ENCODE measurements at places on chromosomes 6 and 20.

GRCh38 chr6:17968876-17969275 lies 18.6 kb downstream of the KIF13A start:
- no peak for DNase-seq

- DNase-seq: no peak
These were observed 112.2 kb upstream of the PREP start for GRCh38 chr6:105515054-105515453.

DNA sequence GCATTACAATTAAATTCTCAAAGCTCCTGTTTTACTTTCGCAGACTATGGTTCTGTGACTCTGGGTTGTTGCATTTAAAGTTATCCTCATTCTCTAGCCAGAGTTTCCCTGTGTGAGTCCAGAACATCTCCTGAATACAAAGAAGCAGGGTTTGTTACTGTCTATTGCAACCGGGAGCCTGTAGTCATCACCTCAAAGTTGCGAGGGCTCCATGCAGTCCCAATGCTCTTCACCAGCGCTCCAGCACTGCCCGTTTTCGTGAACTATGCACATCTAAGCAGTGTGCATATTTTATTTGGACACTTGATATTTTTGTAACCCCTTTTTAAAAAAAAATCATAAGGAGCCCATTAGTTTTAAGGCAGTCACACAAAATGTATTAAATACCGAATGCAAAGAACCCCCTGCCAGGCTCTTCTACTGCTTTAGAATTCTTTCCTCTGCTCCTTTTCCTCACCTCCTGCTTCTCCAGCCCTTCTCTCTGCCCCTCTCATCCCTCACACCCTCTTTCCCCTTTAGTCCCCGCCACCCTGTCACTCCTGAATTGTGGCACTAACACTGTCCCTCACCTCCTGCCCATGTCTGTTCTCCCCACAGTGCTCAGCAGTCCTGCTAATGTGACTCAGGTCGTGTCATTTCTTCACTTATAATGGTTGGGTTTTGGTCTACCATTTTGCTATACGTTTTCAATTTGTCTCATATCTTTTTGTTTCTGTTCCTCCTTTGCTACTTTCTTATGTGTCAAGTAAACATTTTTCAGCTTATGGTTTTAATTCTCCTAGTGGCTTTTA lies 1.1 kb upstream of the HLA-C start:
- no peak for DNase-seq

DNA sequence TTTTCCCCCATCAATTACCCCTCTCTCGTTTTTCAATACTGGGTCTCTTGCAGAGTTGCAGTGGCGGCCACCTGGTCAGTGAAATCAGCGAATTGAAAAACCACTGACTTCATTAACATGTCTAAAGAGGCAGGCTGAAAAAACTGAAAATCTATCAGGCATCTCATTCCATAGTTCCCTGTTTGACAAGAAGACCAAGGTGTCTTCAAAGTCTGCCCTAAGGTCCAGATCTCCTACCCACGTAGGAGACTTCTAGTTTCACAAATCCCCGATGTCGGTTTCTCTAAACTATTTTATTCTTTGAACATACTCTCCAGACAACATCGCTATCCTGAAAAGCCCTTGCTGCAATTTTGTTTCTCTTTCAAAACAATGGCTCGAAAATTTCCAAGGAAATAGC lies 796 bp upstream of the TUBB start:
- no peak for DNase-seq

DNA sequence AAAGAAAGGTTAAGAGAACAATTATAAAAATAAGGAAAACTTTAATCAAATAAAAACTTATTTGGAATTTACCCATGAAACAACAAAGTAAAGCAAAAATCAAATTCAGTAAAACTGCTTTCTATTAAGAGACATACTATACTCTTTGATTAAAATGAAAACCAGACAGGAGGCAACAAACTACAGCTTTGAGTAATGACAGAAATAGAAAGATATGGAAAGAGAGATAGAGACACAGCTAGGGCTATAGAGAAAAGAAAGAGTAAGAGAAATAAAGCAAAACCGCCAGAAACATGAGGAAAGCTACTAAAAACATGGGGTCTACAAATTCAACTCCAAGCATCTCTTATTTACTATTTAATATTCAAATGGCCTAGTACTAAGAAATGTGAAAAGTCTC lies 67.6 kb downstream of the PHIP start:
- DNase-seq: no peak

Measured in stimulated activated CD4-positive, alpha-beta T cell treated with anti-CD3 and anti-CD28 coated beads, Interleukin-1b, Interleukin-23, amount 100 ng/mL, for 1 hour (primary cell).